ENCODE measurements at places on chromosomes 16 and 17.

DNA sequence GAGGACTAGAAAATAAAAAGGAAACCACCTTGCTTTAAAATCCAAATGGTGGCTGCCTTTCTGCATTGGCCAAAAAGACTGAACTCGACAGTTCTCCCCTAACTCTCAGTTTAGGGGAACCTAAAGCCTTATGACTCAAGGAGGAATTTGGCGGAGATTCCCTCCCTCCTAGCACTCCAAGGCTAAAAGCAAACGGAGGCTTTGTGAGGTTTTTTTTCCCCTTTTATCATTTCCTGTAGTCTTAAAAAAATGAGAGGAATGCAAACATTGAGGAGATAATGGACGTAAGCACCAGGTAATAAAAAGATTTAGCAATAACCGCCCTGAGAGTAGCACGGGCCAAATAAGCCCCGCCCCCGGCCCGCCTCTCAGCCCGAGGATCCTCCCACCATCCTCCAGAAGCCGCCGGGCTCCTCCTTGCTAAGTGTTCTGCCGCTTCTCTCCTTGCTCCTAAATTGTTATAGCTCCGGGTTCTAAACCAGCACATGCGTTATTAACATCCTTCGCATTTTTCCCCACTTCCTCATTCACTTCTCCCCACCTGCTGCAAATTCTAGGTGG, 5.8 kb upstream of the KIFC3 start:
- DNase-seq, result no peak

DNA sequence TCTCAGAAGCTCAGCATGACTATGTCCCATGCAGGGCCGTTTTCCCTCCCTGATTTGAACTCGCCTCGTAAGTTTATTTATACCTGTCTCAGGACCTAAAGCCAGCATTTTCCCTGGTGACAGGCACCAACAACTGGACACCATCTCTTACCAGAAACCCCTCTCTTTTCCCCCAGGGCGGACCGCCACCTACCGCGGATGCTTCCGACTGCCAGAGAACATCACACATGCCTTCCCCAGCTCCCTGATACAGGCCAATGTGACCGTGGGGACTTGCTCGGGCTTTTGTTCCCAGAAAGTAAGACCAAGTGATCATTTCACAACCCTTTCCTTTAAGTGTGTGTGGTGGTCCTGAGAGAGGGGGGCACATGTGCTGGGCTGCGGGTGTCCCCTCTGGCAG, 24.7 kb downstream of the WSCD1 start:
- DNase-seq, result no peak

DNA sequence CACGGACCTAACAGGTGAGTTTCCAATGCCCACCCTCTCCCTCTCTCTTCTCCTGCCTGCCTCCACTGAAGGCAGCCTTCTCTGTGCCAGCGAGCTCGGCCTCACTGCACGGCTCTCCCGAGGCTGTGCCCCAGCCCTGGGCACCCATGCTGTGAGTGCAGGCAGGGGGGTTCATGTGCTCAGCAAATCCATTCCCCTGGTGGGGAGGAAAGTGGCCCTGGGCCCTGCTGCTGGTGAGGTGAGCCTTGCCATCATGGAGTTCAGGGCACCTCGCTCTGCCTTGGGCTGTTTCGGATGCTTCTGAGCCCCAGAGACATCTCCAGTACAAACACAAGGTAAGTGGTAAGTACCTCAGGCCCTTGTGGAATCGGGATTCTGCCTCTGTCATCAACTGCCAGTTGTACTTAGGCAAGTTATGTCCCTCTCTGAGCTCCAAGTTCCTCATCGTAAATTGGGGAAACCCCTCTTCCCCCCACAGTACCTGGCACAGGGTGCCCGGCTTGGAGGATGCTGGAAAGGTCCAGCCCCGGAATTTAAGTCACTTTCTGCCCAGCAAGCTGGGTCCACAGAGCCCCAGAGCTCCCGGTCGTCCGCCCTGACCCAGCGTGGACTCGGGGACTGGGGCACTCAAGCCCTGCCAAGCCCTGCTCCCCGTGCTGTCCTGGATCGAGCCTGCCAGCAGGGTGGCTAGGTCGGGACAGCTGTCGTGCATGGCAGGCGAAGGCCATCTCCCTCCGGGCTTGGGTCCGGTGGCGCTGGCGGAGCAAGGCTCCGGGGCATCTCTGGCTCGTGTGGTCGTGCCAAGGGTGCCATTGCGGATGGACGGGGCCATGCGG, 684 bp upstream of the NUDT16L1 start:
- no peak for DNase-seq

GRCh38 chr17:11935734-11936406, 61.4 kb downstream of the ZNF18 start:
- no peak for DNase-seq

DNA sequence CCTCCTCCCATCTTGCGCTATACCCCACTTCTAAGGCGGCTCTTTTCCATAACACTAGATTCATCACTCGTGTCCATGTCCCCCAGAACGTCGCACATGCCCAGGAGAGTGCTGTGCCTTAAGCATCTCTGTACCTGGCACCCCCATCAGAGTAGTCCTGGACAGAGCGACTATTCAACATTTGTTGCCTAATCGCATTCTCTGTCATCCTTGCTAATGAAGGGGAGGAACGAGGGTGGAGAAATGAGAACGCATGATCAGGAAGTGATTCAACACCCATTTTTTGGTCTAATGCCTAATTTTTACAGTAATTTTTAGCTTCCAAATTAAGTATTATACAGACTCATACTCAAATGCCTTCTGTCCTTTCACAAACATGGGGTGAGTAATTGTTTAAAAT, 53.2 kb downstream of the SLC39A11 start:
- DNase-seq, result no peak

DNA sequence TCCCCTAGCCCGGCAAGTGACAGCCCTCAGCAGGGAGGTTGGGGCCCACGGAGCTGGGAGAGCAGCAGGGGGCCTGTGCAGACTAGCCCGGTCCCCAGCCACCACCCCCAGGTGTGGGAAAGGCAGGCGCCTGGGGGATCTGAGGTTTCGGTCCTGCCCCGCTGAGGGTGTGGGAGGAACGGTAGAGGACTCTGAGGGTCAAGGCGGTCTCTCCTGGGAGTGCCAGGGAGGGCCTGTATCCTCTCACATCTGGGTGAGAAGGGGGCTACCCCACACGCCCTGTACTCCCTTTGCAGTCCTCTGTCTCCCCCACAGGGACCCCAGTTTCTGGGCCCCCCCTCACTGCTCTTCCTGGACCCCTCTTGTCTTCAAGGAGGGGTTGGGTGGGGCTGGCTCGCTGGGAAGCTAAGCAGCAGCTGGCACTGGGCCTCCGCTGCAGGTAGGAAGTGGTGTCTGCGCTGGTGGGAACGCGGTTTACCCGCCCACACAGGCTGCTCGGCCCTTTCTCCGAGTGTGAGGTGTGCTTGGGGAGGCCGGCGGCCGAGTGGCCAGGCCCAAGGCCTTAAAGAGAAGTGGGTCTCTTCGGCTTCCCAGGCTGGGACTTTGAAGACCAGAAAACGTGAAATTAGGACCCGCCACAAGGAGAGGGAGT, 15.4 kb downstream of the CD7 start:
- DNase-seq, result no peak

DNA sequence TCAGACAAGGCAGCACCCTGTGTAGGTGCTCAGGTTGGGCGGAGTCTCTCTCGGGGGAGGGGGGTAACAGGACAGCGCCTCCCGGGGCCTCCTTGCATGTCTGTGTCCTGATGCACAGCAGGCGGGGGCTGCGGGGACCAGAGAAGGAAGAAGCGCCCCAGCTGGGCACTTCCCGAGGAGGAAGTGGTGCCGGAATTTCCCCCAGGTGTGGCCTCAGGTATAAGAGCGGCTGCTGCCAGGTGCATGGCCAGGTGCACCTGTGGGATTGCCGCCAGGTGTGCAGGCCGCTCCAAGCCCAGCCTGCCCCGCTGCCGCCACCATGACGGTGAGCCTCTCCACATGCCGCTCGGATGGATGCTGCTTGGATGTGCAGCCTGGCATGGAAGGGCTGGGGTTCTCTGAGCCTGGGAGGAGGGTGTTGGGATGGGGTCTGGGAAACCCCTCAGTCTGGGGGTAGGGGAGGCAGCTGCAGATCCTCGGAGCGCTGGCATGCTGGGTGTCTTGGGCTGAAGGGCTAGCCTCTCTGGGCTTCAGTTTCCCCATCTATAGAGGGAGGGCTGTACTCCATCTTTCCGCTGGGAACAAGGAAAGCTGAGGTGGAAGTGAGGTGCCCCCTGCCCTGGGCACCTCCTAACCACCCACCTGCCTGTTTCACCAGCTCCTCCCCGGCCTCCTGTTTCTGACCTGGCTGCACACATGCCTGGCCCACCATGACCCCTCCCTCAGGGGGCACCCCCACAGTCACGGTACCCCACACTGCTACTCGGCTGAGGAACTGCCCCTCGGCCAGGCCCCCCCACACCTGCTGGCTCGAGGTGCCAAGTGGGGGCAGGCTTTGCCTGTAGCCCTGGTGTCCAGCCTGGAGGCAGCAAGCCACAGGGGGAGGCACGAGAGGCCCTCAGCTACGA, at the start of gene IL17C:
Gene IL17C, plus strand, starts transcription at position 250 of the 908 bp plus-strand sequence. Its CDS starts 70 bp downstream, at position 320.
- DNase-seq, result no peak

DNA sequence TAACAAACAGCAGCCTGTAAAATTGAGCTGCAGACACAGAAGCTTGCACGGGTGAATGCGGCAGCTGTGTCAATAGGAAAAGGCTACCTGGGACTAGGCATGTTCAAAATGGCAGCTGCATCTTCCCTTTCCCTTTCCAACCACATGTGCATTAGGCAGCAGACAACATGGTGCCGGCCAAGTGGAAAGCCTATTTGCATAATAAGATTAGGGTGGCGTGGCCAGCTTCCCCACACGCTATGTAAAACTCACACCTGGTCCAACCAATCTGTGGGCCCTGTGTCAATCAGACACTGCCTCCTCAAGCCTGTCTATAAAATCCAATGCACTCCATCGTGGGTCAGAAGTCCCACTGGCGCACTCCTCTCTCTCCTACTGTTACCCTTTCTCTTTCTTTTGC, 61.0 kb upstream of the RBBP6 start:
- no peak for DNase-seq

DNA sequence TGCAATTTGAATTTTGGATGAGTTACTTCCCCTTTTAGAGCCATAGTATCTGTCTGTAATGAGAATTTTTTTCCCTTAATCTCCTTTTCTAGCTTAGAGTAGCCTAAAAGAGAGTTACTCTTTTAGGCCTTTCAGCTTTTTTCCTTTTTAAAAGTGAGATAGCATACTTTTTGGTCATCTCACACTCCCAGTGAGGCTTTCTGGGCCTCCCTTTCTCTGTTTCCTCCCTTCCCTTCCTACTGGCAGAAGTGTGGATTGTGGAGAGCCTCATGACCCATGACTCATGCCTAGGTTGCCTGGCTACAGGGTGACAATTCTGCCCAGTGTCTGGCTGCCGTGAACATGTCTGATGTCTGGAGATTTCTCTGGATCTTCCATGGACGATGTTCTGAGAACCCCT, 15.2 kb downstream of the KRT23 start:
- DNase-seq, result no peak

DNA sequence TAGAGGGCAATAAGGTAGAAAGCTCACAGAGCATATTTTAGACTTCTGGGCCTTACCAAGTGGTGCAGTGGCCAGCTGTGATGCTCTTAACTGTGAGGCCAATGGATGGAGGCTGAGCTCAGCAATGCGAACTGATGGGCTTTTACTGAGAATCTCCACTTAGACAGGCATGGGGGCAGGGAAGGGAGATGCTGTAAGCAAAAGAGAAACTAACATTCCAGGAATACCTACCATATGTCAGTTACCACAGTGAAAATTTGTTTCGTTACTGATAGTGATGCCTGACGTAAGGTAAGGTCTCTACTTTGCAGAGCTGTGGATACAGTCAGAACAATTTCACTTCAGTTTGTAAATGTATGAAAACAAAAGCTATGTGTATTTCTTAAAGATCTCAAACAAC, 250.6 kb upstream of the ZFHX3 start:
- DNase-seq, result no peak

GRCh38 chr17:65340401-65340800, 203.2 kb downstream of the RGS9 start:
- DNase-seq, result no peak

- no peak for DNase-seq
These were observed 66.9 kb downstream of the ABR start for GRCh38 chr17:1112875-1113274.

- no peak for DNase-seq
These were observed 2.2 kb downstream of the ALDOC start for GRCh38 chr17:28574526-28574925.

GRCh38 chr17:6926667-6927066, 69.2 kb upstream of the ALOX12 start:
- no peak for DNase-seq

- no peak for DNase-seq
These were observed 30.6 kb downstream of the IL21R start for GRCh38 chr16:27432558-27432957.

GRCh38 chr16:10188236-10188635, 6.0 kb upstream of the GRIN2A start:
- DNase-seq, result no peak

DNA sequence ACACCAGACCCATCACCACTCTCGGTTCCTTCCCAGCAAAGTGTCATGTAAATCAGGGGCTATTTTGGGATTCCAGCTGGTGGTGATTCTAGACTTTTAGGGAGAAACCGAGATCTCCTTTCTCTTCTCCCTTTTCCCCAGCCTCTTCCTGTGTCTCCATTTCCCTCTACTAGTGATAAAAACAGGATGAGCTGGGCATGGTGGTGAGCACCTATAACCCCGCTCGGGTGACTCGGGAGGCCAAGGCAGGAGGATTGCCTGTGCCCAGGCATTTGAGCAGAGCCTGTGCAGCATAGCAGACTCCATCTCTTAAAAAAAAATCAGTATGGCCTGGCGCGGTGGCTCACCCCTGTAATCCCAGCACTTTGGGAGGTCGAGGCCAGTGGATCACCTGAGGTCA, 6.1 kb downstream of the TBX21 start:
- DNase-seq, result no peak

DNA sequence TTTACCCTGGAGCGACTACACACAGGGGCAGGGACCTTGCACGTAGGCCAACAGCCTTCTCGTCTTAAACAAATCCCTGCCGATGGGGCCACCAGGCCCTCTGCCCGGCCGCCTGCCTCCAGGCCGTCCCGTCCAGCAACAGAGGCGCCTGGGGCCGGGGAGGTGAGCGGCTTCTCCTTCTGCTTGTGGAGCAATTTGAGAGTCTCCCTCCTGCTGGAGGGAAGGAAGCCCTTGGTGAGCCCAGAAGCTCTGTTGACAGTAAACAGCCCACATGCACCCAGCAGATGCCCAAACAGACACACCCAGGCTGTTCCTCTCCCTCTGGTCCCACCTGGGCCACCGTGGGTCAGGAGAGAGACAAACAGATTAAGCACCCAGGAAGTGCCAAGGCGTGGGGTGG, 8.1 kb downstream of the SLC43A2 start:
- no peak for DNase-seq

DNA sequence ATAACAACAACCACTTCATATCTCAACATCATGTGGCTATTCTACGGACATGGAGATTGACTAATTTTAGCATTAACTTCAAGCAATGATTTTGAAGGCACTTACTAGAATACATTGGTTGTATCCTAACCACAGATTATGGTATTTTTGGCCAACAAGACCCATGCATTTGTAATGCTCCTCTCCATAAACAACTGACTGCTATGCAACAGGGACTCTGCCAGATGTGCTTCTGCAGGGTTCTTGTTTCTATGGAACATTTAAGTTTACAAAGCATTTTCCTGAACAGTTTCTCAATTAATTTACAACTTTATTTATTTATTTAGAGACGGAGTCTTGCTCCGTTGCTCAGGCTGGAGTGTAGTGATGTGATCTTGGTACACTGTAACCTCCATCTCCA, 178.0 kb downstream of the PARN start:
- no peak for DNase-seq

All from cortex of kidney (tissue), 1 donor.